ENCODE measurements at places on chromosomes 16 and 17.

GRCh38 chr17:13265311-13265710 is 247.5 kb upstream of the ELAC2 start:
- no peak for DNase-seq

- DNase-seq: peak; percentile 49
These were observed 3.7 kb upstream of the MYL4 start for GRCh38 chr17:47205419-47205963.

- DNase-seq: no peak
These were observed 35.6 kb upstream of the NGFR start for GRCh38 chr17:49459401-49459984.

- DNase-seq: no peak
These were observed 25.9 kb downstream of the ABCC12 start for GRCh38 chr16:48129926-48130325.

Data from KBM-7 (cell line).